Cortex of kidney (tissue), 1 donor: ENCODE measurements at places on chromosomes 12 and 14.

GRCh38 chr12:124588751-124589267, 21.4 kb upstream of the NCOR2 start:
- no peak for DNase-seq

DNA sequence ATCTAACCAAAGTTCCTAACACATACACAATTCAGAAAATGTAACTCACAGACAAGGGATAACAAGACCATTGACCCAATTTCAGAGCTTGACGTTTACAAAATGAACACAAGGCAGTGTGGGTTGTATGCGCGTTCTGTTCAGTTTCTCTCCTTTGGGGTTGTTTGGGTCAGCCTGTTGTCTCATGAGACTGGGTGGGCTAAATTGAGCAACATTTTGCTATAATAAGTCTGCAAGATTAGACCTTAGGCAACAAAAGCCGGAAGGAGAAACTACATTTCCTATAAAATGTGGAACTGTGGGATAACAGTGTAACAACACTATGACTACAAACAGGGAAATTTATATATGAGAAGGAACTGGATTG, 18.8 kb upstream of the LTA4H start:
- DNase-seq: no peak

DNA sequence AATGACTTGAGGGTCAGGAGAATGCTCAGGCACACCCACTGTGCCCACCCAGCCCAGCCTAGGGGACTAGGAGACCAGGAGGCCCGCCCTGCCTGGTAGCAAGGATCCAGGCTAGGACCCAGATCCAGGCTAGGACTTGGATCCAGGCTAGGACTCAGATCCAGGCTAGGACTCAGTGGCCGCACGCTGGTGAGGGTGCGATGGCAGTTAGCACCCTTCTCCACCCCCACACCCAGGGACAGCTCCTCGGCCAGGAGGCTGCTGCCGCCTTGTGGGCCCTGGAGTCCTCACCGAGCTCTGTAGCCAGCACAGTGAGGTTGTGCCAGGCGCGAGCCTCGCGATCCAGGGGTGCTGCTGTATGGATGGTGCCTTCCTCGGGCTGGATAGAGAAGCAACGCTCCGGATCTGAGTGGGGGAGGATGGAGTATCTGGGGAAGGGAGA, 5.1 kb downstream of the CDH24 start:
- no peak for DNase-seq

- no peak for DNase-seq
Observed at GRCh38 chr12:50765095-50765911, 1.4 kb downstream of the ATF1 start.

DNA sequence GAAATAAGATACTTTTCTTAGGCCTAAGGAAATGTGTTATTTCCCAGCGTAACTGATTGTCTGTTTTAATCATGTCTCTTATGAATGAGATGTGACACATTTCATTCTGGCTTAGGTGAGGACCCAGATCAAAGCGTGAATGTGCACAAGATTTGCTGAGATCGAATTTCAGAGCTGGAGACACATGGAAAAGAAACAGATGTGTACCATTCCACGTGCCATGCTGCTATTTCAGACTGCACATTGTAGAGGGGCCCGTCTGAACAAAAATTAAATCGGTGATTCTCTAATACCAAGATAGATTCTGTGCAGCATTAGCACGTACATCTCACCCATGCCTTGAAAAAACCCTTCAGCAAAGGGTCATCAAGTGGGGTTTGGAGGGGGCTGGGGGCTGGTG, 290.4 kb downstream of the AACS start:
- DNase-seq: no peak

DNA sequence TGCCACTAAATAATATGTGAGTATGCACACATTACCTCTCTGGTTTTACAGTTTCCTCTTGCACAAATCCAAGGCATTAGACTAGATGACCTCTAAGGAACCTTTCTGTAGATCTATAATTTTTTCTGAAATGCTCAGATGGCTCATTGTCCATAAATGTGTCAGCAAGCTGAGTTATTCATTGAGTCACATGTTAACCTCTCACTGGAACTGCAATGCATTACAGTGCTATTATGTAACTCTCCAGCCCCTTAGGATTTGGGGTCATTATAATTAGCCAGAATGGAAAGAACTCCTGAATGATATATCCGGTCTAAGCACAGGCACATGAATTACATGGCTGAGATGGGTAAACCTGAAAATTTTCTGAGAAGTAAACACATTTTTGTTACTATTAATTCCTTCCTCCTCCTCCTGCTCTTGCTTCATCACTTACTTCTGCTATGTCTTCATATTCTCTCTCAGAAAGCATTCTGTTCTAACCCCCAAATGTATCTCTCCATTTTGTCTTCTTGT, 20.3 kb upstream of the DRAM1 start:
- DNase-seq: no peak

DNA sequence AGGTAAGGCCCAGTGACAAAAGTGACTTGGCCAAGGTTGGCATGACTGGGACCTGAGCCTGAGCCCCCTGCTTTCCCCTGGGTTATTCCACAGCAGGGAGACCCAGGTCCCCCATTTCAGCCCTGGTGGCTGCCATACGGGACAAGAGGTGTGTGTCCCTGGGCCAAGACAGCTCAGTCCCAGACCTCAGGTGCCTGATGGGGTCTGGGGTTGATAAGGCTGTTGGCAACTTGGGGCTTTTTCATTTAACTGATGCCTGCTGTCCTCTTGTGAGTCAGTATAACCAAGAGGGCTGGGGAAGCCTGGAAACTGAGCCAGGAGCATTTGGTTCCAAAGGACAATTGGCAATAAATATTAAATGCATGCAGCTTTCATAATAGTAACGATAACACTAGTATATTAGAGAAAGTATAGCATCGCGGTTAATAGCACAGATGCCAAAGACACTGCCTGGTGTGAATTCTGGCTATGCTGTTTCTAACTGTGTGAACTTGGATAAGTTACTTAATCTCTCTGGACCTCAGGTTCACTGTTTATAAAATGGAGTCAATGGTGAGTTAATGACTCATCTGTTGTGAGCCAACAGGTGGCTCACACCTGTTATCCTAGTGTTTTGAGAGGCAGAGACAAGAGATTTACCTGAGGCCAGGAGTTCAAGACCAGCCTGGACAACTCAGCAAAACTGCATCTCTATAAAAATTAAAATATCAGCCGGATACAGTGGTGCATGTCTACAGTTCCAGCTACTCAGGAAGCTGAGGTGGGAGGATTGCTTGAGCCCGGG, 898 bp downstream of the SDSL start:
- no peak for DNase-seq

DNA sequence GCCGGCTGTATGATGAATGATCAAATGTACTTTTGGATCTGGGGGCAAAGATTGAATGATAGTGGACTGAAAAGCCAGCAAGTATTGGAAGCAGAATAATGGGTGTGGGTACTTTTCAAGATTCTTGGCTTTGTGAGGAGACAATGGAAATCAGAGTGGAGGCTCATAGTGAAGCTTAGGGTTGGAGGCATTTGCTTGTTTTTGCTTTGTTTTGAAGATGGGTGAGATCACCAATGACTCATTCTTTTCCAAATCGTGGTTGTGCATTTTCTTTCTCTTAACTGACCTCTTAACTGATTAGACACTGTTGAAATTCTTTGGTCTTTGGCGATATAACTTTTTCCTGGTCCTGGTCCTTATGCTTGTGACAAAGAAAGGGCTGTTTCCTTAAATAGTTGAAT, 54.4 kb downstream of the PELI2 start:
- no peak for DNase-seq

DNA sequence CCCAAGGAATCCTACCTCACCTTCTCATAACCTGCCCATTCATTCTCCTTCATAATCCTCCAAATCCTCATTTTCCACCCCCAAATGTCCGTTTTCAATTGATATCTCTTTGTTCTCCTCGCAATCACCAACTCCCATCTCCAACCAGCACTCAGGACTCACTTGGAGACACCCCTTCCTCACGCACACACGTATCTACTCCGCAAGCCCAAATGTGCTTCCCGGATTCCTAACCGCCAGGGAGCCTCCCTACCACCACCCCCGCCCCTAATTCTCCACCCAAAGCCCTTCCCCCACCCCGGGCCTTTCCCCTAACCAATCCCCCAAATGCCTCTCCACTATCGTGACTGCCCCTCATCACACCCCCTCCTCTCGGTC, 304 bp downstream of the KCTD10 start:
- DNase-seq: no peak

- no peak for DNase-seq
Observed at GRCh38 chr14:96602186-96602585, 100.0 kb downstream of the PAPOLA start.

- no peak for DNase-seq
Observed at GRCh38 chr12:24356240-24356804, 406.9 kb upstream of the SOX5 start.

DNA sequence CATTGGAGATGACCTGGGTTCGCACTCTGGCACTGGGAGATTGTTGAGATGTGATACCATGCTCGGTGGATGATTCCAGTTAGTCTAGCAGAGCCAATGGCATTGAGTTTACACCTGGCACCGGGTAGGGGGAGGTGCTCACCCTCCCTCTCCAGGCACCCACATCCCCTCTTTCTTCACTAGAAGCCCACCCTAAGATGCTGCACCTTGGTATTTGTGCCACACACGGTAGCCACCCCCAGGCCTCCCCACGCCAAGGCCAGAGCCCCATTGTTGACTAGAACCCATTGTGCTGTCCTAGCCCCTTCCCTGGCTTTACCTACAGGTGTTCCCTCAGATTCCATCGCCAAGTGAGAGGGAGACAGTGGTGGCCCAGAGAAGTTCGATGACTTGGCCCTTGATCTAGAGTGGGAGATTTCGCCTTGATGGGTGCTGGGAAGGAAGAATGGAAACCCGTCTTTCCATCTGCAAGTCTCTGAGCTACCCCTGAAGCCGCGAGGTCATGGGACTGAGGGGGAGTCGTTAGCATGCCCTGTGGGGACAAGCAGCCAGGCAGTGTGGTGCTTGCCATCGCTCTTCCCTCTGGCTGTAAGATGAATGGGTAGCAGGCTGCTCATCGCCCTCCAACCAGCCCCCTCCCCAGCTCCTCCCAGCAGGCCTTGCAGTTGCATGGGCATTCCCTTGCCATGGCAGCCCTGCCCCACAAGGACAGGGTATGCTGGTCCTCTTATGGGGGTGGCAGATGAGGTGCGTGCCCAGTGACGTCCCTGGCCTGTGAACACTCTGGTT, 8.7 kb downstream of the CCND2 start:
- DNase-seq: no peak
